ENCODE measurements at places on chromosomes 3 and 15.

- no peak for DNase-seq
Observed at GRCh38 chr3:128173849-128174248, 20.6 kb downstream of the EEFSEC start.

DNA sequence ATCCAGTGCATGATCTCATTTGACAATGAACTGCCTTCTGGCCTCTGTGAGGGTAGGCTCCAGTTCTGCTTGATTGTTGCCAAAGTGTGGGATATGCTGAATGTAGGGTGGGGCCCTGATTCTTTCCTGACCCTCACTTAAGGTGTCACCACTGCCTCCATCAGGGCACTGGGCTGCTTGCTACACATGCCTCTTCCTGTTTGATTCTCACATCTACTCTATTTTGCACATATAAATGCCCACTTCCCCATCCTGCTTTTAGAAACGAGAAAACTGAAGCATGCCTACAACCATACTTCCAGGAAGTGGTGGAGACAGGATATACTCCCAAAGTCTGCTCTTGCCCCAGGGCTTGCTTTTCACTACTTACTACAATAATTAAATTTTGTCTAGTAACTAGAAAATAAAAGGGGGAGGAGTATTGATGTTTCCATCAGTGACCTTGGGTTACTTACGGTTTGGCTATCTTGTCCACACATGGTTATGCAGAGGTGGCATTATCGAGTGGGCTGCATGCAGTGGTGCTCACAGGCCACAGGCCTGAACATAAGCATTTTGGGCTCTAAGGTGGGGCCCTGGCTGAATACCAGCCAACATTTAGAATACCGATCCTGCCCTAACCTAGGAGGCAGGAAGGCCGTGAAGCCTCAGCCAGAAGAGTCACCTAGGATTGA, 6.7 kb downstream of the ZDHHC3 start:
- DNase-seq, result no peak

- no peak for DNase-seq
Observed at GRCh38 chr3:10319804-10320203, 1.1 kb downstream of the SEC13 start.

GRCh38 chr3:153956613-153957012, 164.6 kb upstream of the ARHGEF26 start:
- no peak for DNase-seq

- no peak for DNase-seq
Observed at GRCh38 chr3:38723569-38724391, 74.3 kb upstream of the SCN5A start.

- no peak for DNase-seq
Observed at GRCh38 chr15:29903785-29904464, 81.7 kb upstream of the TJP1 start.

GRCh38 chr15:96073908-96074307, 256.6 kb upstream of the NR2F2 start:
- DNase-seq, result no peak

DNA sequence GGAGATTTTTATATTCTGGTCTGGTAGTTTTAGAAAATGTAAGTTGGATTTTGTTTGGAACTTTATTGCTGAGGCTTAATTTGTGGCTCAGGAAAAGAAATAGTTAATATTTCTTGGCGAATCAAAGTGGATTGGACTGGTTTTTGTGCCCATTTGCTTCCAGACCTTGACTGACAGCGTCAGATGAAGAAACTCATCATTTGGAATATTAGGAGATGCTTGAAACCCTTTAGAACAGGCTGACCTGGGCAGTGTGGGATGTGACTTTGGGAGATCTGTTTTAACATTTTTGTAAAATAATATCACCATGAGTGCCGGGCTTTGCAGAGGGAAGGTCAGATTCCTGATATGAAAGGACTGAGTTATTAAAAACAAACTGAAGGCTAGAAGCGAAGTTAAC, 83.0 kb downstream of the AAGAB start:
- DNase-seq, result no peak

DNA sequence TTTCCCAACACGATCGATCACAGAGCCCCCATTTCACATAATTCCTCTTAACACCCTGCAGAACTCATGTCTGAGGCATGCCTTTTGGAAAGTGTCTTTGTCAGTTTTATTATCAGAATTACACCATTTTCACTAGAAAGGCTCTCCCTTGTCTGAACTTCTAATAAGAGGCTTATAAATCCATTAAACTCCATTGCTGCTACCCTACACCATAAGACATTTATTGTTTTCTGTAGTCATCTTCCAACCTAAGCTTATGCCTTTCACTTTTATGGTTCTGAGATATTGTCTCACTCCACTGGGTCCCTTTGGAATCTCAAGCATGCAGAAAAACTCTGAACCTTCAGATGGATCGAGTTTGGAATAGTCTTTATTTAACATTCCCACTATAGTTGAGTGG, 50.2 kb upstream of the TPM1 start:
- DNase-seq, result no peak

DNA sequence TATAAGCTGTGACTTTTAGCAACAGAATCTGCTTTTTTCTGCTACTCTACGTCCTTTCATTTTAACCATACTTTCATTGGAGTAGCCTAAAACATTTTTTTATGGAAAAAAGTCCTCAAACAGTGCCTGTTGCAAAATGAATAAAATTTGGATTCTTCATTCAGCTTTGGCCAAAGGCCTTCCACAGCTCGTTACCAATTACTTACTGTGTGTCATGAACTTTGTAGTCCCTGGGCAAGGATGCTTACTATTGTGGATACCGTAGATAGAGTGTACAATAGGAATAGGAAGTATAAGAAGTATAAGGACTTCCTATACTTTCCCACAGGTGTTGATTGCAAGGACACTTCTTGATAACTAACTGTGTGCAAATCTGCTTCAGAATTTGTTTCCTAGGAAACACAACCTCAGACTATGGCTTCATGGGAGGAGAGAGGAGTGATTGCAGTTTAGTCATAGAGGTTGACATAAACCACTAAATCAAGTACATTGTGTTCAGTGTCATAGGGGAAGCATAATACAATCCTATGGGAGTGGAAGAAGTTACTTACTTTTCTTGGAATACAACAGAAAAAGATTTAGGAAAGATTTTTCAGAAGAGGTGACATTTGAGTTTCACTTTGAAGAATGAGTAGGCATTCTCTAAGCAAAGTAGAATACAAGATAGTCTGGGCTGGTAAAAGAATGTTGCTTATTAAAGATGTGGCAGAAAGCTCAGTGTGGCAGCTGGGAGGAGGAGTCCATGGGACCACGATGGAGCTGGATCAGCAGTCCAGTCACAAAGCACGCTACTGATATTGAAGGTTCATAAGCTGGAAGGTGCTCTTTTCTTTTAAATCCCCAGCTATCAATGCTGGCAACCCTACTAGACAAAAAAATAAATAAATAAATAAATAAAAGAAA, 309.7 kb upstream of the TPRG1 start:
- DNase-seq, result no peak

- DNase-seq, result no peak
Observed at GRCh38 chr3:8658306-8659212, 14.0 kb upstream of the SSUH2 start.

- no peak for DNase-seq
Observed at GRCh38 chr3:47475029-47475569, 642 bp downstream of the SCAP start.

- no peak for DNase-seq
Observed at GRCh38 chr15:85741021-85741421, 53.7 kb downstream of the KLHL25 start.

- no peak for DNase-seq
Observed at GRCh38 chr3:156750191-156750873, 75.8 kb upstream of the LEKR1 start.

DNA sequence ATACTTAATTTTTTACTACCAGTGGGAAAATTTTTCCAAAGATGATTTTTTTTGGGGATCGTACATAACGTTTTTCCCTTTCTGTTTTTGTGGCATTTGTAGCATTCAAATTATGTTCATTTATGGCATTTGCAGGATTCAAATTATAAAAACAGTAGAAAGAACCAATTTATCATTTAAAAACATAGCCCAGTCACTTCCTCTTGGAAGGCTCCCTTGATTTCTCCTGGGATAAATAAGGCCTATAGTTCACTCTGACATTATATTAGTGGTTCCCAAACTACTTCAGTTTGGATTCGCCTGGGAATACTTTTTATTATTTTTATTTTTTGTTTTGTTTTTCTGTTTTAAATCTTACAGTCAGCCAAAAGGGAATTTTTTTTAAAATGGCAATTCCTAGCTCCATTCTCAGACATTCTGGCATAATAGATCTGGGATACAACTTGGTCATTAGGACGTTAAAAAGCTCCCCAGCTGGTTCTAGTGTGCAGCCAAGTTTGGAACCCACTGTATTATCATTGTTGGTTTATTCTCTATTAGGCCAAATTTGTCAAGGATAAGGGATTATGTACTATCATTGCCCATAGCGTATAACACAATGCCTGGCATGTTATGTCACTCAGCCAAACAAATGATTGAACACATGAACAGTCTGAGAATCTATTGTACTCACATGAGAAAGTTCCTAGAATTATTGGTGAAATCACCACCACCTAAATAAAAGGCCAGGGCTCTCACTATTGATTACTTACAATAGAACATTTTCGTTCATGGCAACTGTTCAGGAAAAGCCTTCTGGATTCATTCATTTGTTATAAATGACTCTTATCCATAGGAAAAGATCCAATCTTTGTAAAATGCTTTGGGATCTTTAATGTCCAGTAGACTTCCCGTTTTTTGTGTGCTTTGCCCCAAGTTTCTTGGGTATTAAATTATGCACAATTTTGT, 28.9 kb downstream of the RARB start:
- no peak for DNase-seq

- no peak for DNase-seq
Observed at GRCh38 chr3:100131241-100131640, 16.9 kb upstream of the FILIP1L start.

GRCh38 chr3:51800750-51801125, 21.7 kb upstream of the IQCF6 start:
- no peak for DNase-seq

DNA sequence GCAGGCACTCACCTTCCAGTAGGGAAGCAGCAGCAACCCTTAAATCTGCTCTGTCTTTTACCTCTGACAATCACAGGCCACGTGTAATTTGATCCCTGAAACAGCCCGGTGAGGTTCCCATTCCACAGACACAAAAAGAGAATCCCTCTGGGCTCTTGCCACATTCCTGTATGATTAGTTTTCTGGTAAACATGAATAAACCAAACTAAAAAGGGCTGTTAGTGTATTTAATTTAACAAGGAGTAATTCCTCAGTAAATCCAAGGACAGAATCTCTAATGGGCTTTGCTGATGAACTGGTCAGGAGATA, 186.9 kb downstream of the FAM43A start:
- DNase-seq, result no peak

- DNase-seq, result no peak
Observed at GRCh38 chr3:101702726-101703125, 16.2 kb upstream of the RPL24 start.

- no peak for DNase-seq
Observed at GRCh38 chr3:12896063-12896985, 55.0 kb upstream of the RPL32 start.

- DNase-seq, result no peak
Observed at GRCh38 chr3:194937144-194937543, 251.5 kb downstream of the FAM43A start.

DNA sequence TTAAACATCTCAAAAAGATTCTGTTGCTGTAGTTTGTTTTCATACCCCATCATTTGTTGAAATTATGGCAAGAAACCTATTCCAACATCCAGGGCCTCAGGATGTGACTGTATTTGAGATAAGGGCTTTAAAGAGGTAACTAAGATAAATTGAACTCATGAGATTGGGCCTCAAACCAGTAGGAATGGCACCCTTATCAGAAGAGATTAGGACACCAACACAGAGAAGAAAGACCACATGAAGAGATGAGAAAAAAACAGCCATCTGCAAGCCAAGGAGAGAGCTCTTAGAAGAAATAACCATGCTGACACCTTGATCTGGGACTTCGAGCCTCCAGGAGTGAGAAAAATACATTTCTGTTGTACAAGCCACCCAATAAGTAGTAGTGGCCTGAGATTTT, 157.7 kb downstream of the CGGBP1 start:
- DNase-seq, result no peak

- no peak for DNase-seq
Observed at GRCh38 chr15:68424754-68425390, 7.1 kb downstream of the ITGA11 start.

GRCh38 chr3:186821429-186822387, 15.4 kb upstream of the RFC4 start:
- no peak for DNase-seq

DNA sequence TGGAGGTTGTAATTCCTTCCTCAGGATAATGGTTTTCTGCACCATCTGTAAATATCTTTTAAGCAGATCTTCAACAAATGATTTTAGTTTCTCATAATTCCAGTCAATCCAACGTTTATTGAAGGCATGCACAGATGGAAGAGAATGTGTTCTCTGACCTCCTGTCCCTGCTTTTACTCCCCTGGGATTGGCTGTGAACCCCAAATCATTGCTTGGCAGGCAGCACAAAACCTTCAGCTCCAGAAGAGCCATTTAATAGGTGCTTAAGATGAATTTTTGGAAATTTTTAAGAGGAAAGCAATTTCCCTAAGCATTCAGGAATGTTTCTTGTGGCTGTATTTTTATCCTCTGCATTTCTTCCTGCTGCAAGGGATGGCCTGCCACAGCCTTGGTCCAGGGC, 25.5 kb upstream of the THSD4 start:
- DNase-seq, result no peak

DNA sequence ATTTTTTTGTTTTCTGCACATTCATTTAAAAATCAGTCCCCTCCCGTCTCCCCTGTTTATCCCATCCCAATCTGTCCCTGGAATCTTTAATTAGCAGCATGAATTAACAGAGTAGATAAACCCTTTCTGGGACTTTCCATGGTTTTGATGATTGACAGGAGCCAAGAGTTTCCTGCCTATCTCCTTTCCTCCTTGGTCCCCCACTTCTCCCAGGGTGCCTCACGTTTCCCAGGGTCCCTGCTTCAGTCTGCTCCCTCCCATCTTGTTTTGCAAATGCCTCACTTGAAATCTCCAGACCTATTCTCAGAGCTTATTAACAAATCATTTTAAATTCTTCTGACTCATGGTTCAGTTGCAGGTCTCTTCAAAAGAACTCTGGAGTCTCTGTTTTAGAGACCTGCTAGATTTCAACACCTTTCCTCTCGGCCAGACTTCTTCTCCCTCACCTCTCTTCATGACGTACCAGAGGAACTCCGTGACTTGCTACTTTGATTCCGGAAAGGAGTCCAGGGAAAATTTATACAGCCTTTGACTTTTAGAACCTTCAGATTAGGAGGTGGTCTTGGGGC, 238.5 kb downstream of the ITPR1 start:
- no peak for DNase-seq

- no peak for DNase-seq
Observed at GRCh38 chr3:169940470-169941181, 26.0 kb upstream of the SEC62 start.

GRCh38 chr3:191376516-191377141, 46.3 kb upstream of the UTS2B start:
- no peak for DNase-seq

DNA sequence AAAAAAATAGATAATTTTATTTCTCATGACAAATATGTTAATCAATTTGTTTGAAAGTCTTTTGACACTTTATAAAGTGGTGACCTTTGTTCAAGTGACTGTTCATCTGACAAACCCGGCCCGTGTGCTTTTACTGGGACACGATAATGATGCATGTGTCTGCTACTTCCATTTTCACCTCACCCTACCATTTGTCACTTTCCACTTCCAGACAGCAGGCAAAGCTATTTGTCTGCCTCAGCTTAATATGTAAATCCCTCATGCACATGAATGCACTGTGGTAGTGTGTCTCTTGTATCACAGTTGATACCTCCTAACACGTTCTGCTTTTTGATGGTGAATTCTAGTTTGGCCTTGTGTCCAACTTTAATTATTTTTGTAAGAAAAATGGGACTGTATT, 204.3 kb downstream of the BBX start:
- no peak for DNase-seq

GRCh38 chr3:44365952-44366351, 27.4 kb downstream of the TCAIM start:
- no peak for DNase-seq

Data from esophagus squamous epithelium (tissue), 5 donors.